ENCODE measurements at places on chromosomes 4 and X.

- no peak for DNase-seq
Measured at GRCh38 chrX:66633541-66633940, 5.3 kb downstream of the EDA2R start.

DNA sequence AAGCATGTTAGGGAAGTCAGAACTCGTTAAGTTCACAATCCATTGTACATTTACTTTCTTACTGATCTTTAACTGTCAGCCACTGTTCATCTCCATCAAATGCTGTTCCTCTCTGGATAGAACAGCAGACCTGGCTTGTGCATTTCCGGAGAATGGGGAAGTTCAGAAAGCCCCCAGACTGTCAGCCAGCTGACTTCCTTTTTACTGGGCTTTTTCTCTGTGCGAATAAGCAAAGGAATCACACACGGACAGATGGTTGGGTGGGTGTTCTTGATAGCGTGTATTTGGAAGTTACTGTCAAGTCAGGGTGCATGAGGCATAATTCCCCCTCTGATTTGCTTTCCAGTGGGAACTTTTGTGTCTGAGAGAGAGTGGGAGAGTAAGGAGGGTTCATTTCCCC, 56.8 kb downstream of the TSPAN7 start:
- DNase-seq: no peak

GRCh38 chr4:141706445-141706844, 70.1 kb downstream of the IL15 start:
- no peak for DNase-seq

GRCh38 chr4:99844048-99844447, 27.4 kb downstream of the DAPP1 start:
- no peak for DNase-seq

- DNase-seq: no peak
Measured at GRCh38 chr4:7044137-7044930, 1.2 kb downstream of the TADA2B start.

GRCh38 chr4:4379540-4380087, 7.3 kb upstream of the NSG1 start:
- DNase-seq: no peak

- no peak for DNase-seq
Measured at GRCh38 chr4:174591243-174592021, 69.1 kb upstream of the HPGD start.

GRCh38 chr4:171024720-171025303, 788.4 kb upstream of the GALNTL6 start:
- DNase-seq: no peak

DNA sequence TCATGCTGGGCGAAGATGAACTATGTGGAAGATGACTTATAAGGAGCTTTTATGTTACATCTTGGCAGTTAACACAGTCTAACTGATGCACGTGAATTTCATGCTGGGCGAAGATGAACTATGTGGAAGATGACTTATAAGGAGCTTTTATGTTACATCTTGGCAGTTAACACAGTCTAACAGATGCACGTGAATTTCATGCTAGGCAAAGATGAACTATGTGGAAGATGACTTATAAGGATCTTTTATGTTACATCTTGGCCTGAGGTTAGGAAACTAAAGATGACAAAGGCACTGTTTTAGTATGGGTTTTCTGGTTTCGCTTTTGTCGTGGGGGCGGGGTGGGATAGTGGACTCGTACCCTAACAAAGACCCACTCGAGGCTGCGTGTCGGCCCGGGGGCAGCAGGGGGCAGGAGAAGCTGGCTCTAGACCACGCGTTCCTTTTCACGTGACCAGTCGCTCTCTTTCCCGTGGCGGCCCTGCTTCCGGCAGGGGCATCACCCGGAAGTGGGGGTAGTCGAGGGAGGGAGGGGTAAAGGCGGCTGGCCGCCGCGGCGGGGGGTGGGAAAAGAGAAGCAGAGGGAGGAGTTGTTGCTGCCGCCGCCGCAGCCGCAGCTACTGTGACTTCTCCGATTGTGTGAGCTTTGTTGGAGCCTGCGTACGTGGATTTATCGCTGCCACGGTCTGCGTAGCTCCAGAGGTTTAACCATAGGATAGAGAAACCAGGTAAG, at the start of gene ATP7A:
TSS of gene ATP7A (plus strand) at position 586 of the 733 bp plus-strand sequence. CDS start 60,949 bp downstream, outside the sequence.
- DNase-seq: peak; percentile 93

GRCh38 chr4:76470532-76470931, 35.5 kb downstream of the SHROOM3 start:
- DNase-seq: no peak
